NCI-H2029 (cell line): ENCODE measurements at places on chromosomes 3 and 15.

GRCh38 chr3:73243740-73244139 is 182.3 kb downstream of the EBLN2 start:
- no peak for DNase-seq

DNA sequence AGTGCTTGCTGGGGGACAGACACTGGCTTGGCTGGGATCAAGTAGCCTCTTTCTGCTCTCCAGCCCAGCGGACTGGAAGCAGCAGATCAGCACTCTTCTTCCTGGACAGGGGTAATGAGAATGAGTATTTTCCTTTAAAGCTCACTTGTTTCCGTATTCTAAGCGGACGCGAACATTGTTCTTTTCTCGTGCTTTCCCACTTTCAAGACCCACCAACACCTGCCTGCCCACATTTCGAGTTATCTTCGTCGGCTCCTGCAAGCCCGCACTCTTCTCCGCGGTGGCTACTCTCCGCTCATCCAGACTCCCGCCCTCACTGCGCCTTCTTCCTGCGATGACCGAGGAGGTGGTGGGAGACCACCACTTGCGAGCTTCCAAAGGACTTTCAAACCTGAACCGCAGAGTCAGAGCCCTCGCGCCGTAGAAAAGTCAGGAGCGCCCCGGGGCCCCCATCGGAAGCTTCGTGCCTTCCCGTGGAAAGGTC is 1.6 kb upstream of the PPM1L start:
- DNase-seq: no peak

- DNase-seq: no peak
Observed at GRCh38 chr3:54641226-54642014, 286.4 kb downstream of the LRTM1 start.

GRCh38 chr3:45701172-45701867 is 12.1 kb downstream of the SACM1L start:
- no peak for DNase-seq

DNA sequence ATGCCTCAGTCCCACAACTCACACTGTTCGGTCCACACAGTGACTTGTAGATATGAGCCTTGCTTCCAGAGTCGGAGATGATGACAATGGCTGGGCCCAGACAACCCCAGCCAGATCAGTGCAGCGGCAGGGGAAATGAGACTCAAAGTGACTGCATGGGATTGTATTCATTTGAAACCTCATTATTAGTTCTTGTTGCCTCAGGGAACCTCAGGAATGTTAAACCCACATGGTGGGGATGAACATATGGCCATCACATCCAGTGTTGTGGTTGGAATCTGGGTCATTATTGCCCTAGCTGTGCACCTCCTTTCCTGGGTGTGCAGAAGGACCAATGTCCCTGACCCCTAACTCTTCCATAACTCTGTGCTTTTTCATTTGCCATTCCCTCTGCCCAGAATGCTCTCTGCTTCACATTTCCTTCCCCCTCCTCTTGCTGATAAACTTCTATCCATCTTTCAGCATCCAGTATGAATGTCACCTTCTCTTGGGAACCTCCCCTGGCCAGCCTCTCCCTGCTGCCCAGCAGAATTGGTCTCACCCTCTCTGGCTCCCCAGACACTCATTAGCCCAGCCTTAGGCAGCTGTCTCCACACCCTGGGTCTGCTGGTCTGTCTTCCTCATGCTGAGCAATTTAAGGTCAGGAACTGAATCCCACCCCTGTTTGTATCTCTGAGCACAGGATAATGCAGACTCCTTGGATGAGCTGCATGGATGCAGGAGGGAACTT is 67.0 kb upstream of the TNFAIP8L3 start:
- no peak for DNase-seq

DNA sequence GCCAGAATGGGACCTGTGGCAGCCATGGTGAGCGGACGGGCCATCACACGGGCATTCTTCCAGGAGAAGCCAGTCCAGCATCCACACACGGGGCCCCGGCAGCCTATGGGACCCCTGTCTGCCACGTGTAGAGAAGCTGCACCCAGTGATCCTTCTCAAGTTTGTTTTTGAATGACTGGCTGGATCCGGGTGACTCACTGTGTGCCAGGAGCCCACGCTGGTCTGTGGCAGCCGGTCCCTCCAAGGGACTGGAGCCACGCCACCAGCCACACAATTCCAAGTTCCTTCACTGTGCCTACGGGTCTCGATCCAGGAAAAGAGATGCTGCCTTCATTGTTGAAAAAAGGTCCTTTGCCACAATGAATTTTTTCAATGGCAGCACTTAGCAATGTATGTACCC is 58.1 kb downstream of the ATP10A start:
- no peak for DNase-seq

DNA sequence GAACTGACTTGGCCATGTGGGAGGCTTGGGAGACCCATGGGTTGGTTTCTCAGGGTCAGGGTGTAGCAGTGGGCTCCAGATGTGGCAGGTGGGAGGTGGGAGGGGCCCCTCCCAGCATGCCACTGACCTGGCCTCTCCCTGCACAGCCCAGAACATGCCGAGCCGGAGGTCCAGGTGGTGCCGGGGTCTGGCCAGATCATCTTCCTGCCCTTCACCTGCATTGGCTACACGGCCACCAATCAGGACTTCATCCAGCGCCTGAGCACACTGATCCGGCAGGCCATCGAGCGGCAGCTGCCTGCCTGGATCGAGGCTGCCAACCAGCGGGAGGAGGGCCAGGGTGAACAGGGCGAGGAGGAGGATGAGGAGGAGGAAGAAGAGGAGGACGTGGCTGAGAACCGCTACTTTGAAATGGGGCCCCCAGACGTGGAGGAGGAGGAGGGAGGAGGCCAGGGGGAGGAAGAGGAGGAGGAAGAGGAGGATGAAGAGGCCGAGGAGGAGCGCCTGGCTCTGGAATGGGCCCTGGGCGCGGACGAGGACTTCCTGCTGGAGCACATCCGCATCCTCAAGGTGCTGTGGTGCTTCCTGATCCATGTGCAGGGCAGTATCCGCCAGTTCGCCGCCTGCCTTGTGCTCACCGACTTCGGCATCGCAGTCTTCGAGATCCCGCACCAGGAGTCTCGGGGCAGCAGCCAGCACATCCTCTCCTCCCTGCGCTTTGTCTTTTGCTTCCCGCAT is 7.9 kb upstream of the STAB1 start:
- no peak for DNase-seq

DNA sequence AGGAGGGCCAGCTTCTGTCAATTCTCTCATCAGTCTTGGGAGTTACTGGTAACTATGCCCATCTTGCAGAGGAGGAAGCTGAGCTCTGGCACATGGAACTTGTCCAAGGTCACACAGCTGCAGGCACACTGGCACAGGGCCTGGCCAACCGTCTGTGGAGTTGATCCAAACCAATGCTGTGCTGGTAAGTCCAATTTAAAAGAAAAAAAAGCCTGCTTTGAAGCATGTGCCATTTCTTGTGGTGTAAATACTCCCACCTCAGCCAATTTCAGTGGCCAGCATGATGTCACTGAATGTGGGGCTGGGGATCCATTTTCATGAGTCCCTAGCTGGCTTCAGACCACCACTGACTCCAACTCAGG is 83.4 kb downstream of the CHSY1 start:
- no peak for DNase-seq

DNA sequence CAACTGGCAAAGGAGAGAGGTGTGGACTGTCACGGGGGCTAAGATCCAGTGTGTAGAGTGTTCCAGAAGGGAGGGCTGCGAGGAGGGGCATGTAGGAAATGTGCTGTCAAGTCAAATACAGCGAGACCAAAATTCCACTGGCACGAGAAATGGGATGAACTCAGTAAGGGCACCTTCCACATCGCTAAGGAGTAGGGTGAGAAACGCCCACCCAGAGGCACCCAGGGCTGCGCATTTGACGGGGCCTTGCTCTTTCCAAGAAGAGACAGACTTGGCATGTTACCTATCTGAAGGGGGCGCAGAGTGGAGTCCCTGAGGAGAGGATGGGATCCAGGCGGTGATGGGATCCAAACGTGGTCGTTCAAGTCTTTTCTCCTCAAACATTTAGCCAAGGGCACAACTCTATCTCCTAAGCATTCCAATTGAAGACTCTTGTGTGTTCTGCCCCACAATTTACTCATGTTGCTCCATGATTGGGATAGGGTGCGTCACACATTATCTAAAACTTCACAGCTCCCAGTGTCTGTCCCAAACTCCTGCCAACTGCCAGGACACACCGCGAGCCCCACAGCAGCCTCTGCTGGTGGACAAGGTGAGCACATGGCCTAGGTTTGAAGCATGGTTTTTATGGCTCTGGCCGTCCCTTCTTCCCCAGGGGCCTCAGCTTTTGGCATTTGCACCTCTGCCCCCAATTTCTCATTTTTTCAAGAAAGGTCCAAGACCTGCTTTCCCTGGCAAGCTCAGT is 7.6 kb downstream of the SELENOS start:
- DNase-seq: no peak

GRCh38 chr15:100049936-100050876 is 291.6 kb downstream of the ADAMTS17 start:
- DNase-seq: no peak

- DNase-seq: no peak
Observed at GRCh38 chr3:133455960-133456359, 56.1 kb downstream of the BFSP2 start.

GRCh38 chr3:20280257-20280656 is 94.3 kb upstream of the SGO1 start:
- DNase-seq: no peak

GRCh38 chr3:109631897-109632296 is 294.6 kb upstream of the DPPA4 start:
- DNase-seq: no peak
